Non-pigmented ciliary epithelial cell (primary cell): ENCODE measurements at places on chromosomes 11 and 22.

- DNase-seq: no peak
Measured at GRCh38 chr11:67317888-67318555, 14.7 kb downstream of the SSH3 start.

DNA sequence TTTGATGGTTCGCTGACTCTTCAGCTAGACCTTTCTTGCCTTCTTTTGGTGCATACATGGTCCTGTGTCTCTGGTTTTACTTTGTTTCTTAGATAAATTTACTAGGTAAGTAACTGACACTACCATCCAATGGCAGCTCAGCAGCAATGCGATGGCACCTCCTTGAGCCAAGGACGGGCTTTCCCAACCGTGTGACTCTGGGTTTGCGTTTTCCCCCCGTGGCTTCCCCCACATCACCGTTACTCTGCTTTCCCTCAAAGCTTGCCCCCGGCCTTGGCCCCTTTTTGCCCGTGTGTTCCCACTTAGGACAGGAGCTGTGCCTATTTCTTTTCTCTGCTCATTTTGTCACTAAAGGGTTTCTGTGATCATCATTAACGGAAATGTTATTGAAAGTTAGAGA, 41.5 kb downstream of the TBC1D22A start:
- DNase-seq: no peak

GRCh38 chr22:41290262-41291221, 4.6 kb upstream of the RANGAP1 start:
- DNase-seq: peak; percentile 61

- no peak for DNase-seq
Measured at GRCh38 chr22:50016308-50016987, 3.9 kb upstream of the IL17REL start.

GRCh38 chr11:71358122-71358728, 90.0 kb downstream of the DHCR7 start:
- no peak for DNase-seq

DNA sequence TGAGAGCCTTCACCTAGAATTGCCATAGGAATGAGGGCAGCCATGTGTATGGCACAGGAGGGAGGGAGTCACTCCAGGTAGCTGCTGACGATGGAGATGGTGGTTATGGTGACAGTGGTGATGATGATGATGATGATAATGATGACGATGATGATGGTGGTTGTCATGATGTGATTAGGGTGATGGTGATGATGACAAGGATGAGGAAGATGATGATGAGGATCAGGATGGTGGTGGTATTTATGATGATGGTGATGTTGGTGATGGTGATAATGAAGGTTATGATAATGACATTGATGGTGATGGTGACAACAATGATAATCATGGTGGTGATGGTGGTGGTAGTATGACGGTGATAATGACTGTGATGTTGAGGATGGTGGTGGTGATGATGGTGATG, 1130.5 kb downstream of the BRD1 start:
- DNase-seq: no peak

DNA sequence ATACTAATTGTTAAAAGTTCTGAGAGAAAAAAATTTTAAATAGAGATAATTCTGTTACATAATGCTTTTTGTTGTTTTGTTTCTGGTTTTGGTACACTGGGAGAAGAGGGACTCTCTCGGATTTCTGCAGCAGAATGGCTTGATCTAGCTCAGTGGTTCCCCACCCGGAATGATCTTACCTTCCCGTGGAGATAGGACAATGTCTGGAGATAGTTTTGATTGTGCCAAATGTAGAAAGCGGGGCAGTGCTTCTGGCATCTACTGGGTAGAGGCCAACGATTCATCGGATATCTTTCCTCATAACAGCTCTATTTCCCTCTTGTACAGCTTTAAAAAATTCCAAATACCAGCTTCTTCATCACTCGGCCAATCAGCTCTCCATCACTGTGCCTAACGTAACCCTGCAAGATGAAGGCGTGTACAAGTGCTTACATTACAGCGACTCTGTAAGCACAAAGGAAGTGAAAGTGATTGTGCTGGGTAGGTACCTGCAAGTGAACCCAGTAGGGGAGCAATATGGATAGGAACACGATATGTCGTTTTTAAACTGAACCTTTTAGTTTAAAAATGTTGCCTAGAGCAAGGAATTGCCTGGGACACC, 13.2 kb downstream of the CRTAM start:
- DNase-seq: no peak

DNA sequence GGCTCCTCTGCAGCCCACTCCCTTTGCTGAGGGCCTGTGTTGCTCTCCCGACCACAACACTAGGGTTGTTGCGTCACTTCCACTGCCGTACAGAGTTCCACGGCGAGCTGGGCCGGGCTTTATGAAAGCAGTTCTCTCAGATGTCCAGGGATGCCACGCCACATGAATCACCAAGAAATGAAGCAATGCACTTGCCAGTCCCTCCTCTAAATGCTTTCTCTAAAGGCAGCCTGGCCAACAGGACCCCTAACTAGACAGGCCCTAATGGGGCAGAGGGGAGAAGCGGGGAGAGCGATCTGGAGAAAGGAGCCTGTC, 188.7 kb downstream of the CTTN start:
- no peak for DNase-seq

- DNase-seq: no peak
Measured at GRCh38 chr11:21877151-21877550, 315.7 kb upstream of the ANO5 start.

GRCh38 chr11:2578929-2579270, 120.9 kb downstream of the KCNQ1OT1 start:
- no peak for DNase-seq

DNA sequence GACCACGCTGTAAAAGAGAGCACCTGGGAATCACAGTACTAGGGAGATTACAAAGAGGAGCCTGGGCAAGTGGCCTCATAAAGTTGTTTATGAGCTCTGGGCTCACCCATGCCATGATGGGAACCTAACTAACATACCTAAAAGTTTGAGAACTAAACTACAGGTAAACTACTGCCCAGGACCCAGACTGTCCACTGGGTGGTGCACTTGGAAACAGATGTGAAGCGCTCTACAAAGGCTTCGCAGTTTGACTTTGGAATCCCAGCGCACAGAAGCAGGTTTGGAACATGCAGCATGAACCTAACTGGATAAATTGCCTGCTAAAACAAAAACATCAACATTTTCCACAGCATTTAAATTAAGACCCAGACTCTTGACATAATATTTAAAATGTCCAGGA, 418.6 kb downstream of the FAM181B start:
- DNase-seq: no peak

DNA sequence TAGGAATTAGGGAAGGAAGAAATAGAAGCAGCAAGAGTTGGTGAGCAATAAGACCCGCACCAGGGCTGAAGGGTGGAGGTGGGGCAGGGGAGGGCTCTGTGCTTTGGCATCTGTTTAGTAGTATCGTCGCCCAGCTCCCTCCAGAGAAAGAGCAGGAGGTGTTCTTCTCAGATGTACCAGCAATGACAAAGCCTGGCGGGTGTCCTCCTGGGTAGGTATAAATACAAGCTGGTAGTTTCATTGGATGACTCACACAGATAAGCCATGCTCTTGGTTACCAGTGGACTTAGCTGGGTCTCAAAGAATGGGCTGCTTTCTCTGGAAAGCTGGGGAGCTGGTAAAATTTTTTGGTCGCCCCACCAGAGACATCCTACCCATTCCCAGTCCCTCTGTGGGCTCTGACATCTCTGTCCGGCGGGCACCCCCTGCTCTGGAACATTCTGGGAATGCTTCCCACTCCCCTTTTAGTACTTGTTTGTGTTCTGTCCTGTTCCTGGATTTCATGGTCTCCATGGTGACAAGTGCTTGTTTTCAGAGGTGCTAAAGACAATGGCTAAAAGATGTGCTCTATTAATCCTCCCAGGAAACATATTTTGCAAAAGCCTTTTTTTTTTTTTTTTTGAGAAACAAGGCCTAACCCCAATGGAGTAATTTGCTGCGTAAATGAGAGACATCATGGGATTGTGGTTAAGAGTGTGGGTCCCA, 15.4 kb upstream of the TUBA8 start:
- DNase-seq: no peak

DNA sequence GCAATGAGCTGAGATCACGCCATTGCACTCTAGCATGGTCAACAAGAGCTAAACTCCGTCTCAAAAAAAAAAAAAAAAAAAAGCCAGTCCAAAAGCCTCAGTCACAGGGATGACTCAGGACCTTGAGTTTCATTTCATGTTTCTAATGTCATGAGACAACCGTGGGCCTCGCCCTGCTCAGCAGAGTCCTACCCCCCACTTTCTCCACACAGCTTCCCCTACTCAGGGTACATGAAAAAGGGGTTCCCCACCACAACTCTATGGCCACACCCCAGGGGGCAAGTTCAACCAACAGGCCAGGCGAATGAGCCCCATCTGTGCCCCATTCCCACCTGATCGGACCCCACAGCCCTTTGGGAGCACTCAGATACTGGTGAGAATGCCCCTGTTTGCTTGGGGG, 24.3 kb upstream of the ADA2 start:
- no peak for DNase-seq

GRCh38 chr11:104009744-104010143, 26.7 kb upstream of the DDI1 start:
- no peak for DNase-seq

DNA sequence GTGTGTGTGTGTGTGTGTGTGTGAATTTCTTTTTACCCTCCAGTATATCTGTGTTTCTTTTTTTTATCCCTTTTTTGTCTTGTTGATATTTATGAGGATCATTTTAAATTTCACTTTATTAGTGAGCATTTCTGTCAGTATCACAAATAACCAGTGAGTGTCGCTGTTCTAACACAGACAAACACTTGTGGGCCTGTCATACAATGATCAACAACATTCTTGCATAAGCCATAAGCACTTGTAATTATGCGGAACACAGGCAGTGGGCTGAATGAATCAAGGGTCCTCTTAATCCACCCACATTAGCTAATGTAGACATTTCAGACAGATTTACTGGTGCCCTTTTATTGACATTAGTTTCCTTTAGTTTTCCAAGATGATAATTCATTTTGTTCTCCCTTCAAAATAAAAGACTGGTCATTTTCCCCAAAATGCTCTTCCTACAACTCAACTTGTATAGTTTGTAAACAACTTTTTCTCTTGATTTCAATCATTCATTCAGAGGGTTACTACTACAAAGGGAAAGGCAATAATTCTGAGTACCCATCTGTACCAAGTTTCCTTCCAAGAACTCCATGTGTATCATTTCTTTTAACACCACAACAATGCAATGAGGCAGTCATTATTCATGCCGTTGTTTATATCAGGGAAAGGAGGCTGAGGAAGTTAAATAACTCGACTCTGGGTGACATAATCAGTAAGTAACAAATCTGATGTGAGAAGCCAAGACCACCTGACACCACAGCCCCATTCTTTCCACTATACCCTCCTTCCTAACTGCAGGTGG, 34.5 kb upstream of the ANO3 start:
- DNase-seq: peak; percentile 50

GRCh38 chr11:1459764-1460395, 26.7 kb downstream of the MOB2 start:
- DNase-seq: no peak

GRCh38 chr11:117172724-117173421, 5.7 kb upstream of the SIDT2 start:
- no peak for DNase-seq

DNA sequence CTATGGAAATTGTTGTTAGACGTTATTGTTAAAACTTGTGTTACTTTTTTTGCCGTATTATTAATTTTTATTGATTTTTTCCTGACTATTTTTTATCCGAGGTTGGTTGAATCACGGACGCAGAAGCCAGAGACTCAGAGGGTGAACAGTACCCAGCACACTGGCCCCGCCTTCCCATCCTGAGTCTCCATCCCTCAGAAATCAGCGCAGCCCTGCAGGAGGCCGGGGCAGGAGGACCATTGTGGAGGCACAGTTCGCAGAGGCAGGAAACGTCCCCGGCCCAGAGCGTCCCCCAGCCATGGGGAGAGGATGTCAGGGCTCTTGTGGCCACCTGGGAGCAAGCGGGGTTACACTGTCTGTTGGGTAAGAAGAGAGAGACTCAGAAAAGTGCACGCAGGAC, 843.0 kb downstream of the BRD1 start:
- no peak for DNase-seq

- DNase-seq: no peak
Measured at GRCh38 chr11:48005136-48005535, 24.8 kb downstream of the PTPRJ start.

DNA sequence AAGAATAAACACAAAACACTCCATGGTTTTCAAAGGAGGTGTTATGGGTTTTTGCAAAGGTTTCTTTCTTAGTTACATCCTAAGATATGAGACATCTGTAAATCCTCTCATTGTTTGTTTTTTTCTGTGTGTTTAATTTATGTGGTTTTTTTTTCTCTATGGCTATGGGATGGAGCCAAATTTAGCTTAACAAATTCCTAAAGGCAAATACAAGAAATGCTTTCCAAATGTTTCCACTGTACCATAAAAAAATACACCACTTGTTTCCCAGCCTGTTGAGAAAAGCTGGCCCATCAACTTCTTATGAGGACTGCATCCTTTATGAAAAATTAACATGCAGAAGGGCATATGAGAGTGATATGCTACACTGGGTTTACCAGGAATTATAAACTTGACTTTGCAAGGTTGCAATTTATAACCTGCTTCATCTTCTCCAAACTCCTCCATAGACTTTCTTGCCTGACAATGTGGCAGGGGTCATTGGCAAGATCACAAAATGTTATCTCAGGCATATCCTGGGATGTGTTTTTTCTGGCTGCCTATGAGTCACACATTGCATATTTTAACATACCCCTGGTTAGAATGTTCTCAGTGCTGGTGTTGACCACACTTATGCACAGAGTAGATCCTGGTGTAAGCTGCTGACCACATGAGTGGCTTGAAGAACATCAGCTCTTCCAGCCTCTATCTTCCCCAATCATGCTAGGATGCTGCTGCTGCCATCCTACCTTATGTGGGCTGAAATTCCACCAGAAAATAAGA, 137.6 kb upstream of the TTC12 start:
- DNase-seq: peak; percentile 69

GRCh38 chr22:42691440-42691839, 29.2 kb downstream of the A4GALT start:
- no peak for DNase-seq

DNA sequence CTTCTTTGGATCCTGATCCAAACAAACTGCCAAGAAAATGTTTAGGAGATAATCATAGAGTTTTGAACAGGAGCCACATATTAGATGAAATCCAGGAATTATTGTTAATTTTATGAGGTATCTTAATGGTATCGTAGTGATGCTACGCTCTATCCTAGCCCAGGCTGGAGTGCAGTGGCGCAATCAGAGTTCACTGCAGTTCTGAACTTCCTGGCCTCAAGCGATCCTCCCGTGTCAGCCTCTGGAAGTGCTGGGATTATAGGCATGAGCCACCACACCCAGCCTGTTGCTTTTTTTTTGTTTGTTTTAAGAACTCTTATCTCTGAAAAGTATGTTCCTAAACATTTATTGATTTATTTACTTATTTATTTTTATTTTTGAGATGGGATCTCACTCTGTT, 2.4 kb downstream of the GSTT4 start:
- no peak for DNase-seq

GRCh38 chr11:27392278-27393114, 29.5 kb upstream of the CCDC34 start:
- peak; percentile 78 for DNase-seq
